ENCODE measurements at places on chromosomes 5 and 9.
A peak's percentile ranks its signal among the peaks of the same experiment; 100 is the strongest.

DNA sequence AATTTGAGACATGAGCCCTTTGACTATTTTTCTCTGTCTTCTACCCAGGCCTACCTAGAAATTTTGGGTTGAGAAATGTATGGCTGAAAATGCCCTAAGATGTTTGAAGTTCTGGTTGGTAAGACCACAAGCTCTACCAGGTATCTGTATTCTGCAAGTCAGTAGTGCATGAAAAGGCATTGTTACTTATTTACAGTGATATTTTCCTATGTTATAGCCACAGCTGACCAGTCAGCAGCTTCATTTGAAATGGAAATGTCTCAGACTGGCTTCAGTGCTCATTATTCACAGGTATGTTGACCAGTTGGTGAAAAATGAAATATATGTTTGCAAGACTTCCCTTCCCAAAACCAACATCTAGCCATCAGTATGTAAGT is 91.9 kb upstream of the ITGA2 start:
- DNase-seq, result no peak

GRCh38 chr9:76620996-76621395 is 143.2 kb upstream of the PCA3 start:
- no peak for DNase-seq

GRCh38 chr5:2335125-2335732 is 416.2 kb downstream of the IRX2 start:
- no peak for DNase-seq

DNA sequence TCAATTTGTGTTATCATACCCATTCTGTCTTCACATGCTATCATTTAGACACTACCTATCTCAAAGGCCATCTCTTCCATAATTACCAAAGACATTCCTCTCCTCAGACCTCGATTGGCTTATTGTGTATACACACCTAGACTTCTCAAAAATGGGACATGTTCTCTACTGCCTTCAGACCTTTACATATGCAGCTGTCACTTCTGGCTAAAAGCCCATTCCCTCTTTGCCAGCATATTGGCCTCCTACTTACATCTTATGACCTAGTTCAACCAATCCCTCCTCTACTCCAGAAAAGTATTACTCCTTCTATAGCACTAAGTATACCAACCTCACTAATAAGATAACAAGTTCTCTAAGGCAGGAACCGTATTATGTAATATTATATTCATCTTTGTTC is 84.4 kb downstream of the RAPGEF6 start:
- no peak for DNase-seq

DNA sequence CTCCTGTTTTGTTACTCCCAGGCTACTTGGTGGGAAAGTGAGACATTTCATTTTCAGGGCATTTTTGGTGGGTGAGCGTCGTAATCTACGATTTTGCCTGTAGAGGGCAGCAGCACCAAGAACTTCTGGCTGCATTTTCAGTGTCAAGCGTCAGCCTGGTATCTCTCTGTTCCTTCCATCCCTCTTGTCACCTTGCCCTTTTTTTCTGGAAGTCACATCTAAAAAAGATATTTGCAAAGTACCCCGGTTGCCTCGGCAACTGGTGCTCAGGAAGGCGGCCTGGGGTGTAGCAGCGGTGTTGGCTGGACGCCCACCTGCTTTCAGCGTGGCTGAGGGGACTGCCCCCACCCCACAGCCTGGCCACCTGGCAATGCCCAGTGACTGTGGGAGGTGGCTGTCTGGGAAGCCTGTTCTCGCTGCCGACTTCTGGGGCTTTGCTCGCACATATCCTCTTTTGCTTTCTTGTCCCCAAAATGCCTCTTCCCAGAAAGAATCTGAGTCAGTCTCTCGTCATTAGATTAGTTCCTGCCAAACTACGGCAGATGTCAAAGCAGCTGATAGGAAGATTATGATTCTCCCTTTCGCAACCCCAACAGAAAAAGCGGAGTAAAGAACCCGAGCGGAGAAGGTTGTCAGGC is 84.5 kb downstream of the ACER2 start:
- DNase-seq, result peak; percentile 11

Measured in NCI-H1417 treated with DMSO at 0.1 percent for 48 hours (cell line).